Upper lobe of right lung (tissue), 1 donor: ENCODE measurements at places on chromosomes 4 and X. TPM values are rescaled to one million over a fixed set of nuclear protein-coding genes. Genes with fewer than 3 reads are reported as not detected.

DNA sequence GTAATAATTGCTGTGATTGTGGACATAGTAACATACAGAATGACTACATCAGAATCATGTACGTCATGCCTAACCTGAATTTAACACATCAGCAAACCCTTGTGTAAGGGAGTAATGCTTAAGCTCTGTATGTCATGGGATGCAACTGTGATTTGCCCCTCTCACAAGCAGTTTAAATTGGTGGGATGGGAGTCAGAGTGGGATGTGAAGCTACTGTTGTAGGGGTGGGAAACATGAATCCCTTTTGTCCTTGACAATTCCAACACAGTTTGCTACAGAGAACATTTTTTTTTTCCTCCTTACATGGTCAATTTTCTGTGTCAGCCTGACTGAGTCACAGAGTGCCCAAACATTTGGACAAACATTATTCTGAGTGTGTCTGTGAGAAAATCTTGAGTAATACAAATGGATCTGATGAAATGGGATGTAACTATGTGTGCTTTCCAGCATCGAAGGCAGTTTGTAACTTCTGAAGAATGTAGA lies 392.8 kb downstream of the GPM6A start:
- no peak for DNase-seq

DNA sequence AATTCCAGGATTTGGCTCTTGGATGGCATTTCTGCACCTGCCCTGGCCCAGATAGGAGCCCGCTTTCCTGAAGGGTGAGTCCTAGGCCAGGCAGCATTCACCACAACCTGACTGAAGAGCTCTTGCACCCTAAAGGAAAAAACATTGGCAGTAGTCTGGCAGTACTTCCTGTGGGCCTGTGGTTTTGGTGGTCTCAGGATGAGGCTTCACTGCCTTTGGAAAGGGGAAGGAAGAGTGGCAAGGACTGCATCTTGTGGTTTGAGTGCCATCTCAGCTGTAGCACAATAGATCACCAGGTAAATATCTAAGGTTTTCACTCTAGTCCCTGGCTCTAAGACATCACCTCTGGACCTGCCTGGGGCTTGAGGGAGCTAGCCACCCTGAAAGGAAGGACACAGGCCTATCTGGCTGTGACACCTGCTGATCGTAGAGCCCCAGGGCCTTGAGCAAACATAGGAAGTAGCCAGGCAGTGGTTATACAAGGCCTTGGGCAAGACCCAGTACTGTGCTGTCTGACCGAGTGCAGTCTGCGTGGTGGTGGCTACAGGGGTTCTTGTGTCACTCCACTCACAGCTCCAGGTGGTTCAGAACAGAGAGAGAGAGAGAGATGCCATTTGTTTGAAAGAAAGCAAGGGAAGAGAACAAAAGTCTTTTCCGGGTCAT lies 28.5 kb upstream of the PRRG1 start:
- no peak for DNase-seq

DNA sequence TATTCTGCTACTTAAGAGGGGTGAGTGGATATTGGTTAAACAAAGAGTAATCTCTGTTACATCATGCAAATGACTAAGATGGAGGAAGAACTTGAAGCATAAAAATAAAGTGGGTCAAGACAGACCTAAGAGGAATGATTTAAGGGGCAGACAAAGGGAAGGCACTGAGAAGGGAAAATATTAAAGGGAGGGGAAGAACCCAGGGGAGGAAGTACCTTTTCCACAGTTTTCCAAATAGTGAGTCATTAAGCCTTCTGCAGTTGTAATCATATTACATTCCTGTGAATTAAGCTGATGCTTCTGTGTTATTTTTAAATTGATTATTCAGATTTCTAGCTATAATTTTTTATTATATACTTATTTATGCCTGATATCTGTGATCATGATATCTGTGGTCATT lies 253.3 kb downstream of the CENPC start:
- DNase-seq: no peak

DNA sequence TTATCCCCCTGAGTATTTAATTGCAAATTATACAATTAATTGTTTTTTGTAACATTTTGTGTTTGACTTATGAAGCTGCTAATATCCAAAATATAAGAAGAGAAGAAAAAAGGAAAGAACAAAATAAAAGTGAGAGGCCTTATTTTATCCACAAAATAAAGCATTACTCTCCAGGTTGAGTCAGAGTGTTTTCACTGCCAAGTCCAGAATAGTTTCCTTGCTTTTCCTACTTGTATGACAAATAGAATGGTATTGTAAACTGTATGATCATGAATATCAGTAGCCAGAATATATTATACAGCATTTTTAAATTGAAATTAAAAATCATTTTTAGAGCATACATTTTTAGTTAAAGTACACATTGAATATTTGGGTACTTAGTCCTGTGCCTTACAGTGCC lies 237.8 kb downstream of the NDST4 start:
- DNase-seq: no peak

The GYPE gene
- total RNA-seq: 3.2 TPM

The ASMT gene
- not detected for total RNA-seq

GRCh38 chrX:78075787-78076389 lies 28.2 kb upstream of the PGK1 start:
- DNase-seq: no peak

DNA sequence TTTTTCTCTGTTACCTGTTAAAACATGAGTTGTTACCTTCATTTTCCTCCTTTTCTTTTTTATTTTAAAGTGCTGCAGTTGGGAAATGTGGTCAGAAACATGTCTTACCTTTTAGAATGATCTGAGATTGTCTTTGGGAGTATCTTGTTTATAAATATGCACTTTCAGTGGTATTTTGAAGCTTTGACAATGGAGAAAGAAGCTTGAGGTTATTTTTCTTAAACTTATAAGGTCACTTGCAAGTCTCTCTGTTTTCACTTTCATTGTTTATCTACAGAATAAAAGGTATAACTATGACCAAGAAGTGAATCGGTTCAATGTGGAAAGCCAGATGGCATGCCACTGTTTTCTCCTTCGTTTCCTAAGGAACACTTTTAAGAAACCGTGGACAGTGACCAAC lies 167.5 kb upstream of the SLC7A11 start:
- DNase-seq: no peak

The FBXW7 gene
- 47.2 TPM for total RNA-seq

GRCh38 chr4:141207961-141208360 lies 12.7 kb upstream of the ZNF330 start:
- no peak for DNase-seq

GRCh38 chr4:154490234-154490582 lies 1.4 kb downstream of the DCHS2 start:
- no peak for DNase-seq

- DNase-seq: no peak
Measured at GRCh38 chrX:65602221-65602560, 65.3 kb upstream of the MSN start.

DNA sequence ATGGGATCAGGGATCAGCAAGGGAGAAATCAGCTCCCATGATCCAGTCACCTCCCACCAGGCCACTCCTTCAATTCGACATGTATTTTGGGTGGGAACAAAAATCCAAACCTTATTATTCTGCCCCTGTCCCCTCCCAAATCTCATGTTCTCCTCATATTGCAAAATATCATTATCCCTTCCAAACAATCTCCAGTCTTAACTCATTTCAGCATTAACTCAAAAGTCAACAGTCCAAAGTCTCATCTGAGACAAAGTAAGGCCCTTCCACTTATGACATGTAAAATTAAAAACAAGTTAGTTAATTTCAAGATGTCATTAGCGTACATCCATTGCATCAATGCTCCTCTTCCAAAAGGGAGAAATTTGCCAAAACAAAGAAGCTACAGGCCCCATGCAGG lies 22.0 kb downstream of the UGT2B4 start:
- DNase-seq: no peak

DNA sequence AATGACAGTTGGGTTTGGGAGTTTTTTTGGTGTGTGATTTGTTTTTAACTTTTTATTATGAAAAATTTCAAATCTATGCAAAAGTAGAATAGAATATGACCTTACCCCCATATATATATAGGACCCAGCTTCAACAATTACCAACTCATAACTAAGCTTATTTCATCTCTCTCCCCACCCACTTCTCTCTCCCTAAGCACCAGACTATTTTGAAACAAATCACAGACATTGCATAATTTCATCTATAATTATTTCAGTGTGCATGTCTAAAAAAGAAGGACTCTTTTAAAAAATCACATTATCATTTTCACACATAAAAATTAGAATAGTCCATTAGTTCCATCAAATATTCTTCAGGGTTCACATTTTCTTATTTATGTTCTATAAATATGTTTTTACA lies 28.3 kb upstream of the NKX6-1 start:
- no peak for DNase-seq

- no peak for DNase-seq
Measured at GRCh38 chr4:4714331-4714730, 145.1 kb upstream of the MSX1 start.

DNA sequence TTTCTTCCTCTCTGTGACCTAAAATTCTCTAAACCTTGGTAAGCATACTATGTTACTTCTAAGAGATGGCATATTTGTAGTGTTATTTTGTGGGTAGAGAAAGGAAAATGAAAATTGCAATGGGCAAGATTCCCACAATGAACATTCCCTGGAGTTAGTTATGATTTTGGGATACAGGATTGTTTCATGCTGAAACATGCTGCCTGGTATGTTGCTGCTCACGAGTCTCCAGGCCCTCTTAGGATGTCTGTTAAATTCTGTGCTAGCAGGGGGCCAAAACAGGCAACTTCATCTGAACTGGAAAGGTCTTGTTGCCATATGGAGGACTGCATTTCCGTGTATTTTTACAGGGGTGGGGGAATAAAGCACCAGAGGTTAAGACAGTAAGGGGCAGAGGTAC lies 18.9 kb upstream of the MSMO1 start:
- no peak for DNase-seq

The CLGN gene
- total RNA-seq: 0.93 TPM

- DNase-seq: no peak
Measured at GRCh38 chr4:67892253-67892652, 8.5 kb upstream of the TMPRSS11D start.

DNA sequence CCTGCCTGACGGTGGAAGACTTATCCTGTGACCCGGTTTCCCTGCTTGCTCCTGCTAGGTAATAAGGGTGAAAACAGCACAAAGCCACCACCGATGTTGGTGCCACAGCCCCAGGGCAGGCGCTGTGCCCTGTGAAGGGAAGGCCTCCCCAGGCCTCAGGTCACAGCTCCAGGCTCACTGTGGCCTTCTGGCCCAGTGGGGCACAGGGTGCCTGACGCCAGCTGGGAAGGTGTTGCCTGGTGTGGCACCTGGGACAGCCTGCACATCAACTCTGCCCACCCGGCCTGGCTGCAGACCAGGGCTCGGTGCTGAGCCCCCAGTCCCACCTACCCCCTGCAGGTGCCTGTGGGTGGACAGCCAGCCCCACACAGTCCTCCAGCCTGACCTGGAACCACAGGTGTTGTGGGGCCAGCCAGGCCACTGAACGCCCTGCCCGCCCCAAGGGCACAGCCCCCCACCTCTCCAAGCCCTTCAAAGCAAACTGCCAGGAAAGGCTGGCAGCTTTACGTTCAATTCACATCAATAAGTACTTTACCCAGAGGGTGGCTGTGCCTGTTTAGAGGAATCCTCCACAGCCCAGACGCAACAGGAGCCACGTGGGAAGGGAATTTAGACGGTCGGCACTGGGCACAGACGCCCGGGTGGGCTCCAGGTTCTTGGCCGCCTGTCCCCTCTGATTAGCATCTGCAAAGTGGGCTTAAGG lies 54.3 kb downstream of the ZFYVE28 start:
- peak; percentile 50 for DNase-seq

The C4orf51 gene
- not detected for total RNA-seq

GRCh38 chr4:107219681-107220080 lies 183.6 kb upstream of the DKK2 start:
- no peak for DNase-seq

- DNase-seq: no peak
Measured at GRCh38 chr4:56195025-56195424, 192.3 kb downstream of the AASDH start.

GRCh38 chrX:2500803-2501558 lies at the start of the genes DHRSX and ZBED1:
Gene DHRSX, minus strand, starts transcription at chrX:2500976. Its CDS starts 51 bp downstream, at chrX:2500925.
Gene ZBED1, minus strand, starts transcription at chrX:2500976. Its CDS starts 10,257 bp downstream, at chrX:2490719.
- DNase-seq: no peak

DNA sequence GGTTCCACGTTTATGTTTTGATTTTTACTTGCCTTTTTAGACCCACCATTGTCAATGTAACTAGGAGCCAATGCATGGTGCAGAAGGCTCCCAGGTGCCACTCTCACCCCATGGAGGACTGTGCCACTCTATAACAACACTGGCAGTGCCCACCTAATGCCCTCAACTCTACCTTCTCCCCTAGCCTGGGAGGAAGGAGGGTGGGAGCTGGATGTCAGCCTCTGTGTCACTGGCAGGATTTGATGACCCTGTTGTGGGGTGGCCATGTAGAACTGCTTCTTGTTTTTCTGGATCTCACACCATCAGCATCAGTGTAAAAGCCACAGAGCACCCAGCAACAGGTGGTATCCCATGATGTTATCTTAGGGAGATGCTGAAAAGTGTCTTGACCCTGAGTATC lies 13.7 kb upstream of the ADH1B start:
- no peak for DNase-seq

The SMIM20 gene
- 25.2 TPM for total RNA-seq

The IL1RAPL1 gene
- not detected for total RNA-seq

DNA sequence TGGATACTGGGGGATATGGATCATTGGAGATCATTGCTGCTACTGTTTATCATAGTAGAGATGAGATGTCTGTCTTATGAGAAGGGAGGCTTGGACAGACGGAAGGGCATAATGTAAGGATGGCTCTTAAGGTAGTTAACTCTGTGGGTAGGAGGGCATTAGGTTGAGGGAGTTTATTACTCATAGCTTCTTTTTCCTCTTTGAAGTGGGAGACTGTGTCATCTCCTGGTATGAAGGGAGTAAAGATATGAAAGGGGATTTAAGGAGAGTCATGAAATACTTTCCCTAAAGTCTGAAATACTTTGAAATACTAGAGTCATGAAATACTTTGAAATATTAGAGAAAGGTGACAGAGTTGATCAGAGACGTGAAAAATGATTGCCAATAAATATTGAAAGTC lies 255.5 kb upstream of the PITX2 start:
- no peak for DNase-seq

DNA sequence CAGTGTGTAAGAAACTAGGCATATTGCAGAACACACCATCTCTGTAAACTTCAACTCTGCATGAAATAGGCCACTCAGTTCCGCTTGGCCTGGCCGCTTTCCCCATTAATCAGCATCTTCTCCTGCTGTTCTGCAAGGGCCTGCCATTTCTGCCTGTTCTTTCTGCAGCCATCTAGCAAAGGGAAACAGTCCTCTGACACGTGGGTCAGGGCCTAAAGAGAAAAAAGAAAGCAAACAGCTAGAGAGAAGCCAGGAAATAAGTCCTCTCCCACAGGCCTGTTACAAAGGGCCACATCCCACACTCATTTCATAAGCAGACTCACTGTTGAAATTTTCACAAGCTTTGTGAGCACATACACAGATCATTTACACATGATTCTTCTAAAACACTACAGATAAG lies 130.1 kb downstream of the PDE5A start:
- no peak for DNase-seq
